T-cell (primary cell): ENCODE measurements at places on chromosomes 1 and 21.

DNA sequence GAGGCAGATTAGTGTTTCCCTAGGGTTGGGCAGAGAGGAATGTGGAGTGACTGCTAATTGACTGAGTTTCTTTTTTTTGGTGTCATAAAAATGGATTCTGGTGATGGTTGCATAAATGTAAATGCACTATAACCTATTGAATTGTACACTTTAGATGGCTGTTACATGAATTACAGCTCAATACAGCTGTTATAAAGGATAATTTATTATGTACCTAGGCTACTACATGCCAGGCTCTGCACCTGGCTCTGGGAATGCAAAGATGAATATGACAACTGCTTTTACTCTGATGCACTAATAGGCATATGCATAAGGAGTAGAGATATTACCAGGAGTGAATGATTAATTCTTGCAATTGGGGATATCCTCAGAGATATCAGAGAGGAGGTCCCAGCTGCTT lies 345.3 kb downstream of the PTBP2 start:
- DNase-seq, result no peak

DNA sequence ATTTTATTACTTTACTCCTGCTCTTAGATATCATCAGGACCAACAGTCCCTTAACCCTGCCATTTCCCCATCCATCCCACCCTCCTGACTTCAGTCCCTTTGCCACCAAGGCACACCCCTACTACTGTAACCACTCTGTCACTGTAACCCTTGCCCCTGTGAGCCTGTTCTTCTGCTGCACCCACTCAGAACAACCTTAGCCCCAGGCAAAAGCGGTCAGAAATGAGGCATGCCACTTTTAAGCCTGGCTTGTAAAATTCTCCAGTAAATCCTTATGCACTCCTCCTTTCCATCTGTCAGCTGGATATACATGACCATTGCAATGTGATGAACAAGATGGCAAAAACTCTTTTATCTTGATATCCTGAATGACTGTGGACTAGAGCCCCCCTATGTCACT lies 555.0 kb upstream of the PLXNA2 start:
- DNase-seq, result no peak

DNA sequence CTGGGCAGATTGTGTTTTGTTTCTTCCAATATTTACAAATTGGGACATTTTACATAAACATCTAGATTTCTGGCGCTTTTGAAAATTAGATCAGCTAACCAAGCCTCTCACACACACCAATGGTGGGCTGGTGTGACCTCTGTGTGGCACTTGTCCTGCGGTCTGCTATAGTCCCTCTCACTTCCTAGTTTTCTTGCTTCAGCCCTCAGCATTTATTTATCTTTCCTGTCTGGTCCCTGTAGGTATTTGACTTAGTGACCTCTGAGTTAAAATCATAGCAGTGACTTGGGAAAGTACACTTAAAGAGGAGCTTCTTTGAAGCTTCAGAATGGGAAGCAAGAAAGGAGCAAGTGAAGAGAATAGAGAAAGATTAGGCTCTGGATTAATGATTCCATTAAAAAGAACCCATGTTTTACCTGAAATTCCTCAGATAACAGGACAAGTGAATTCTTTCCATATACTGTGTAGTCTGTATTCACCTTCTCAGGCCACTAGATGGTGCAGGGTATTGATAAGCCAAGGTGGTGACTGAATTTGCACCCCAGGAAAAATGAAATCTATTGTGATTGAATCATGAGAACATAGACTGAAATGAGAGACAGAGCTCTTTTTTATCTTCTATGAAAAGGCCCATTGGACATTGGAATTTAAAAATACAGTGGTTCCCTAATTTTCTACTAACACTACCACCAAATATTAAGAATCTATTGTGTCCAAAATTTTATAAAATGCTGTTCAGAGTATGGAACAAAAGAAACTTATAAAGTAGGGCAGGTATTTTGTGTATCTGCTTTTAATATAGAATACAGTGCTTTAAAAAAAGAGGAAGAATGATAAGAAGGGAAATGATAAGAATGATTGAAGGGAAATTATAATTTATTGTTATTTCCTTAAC lies 7.1 kb upstream of the DIPK1A start:
- peak; percentile 35 for DNase-seq

DNA sequence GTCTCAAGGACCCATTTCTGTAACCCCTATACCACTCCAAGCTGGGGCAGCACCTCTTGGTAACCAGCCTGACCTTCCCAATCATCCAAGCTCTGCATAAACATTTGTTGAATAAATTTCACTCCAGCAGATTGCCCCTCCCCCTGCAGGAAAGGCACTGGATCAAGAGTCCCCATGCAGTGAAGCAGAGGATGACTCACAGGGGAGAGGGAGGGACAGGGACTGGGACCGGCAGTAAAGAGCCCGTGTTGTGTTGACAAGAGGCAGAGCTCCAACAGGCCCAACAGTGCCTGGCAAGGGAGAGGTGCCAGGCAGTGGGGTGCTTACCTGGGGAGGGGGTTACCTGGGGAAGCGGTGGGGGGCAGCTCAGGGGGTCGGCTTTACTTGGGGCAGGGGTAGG lies 32.3 kb downstream of the SLC9A1 start:
- DNase-seq, result no peak

DNA sequence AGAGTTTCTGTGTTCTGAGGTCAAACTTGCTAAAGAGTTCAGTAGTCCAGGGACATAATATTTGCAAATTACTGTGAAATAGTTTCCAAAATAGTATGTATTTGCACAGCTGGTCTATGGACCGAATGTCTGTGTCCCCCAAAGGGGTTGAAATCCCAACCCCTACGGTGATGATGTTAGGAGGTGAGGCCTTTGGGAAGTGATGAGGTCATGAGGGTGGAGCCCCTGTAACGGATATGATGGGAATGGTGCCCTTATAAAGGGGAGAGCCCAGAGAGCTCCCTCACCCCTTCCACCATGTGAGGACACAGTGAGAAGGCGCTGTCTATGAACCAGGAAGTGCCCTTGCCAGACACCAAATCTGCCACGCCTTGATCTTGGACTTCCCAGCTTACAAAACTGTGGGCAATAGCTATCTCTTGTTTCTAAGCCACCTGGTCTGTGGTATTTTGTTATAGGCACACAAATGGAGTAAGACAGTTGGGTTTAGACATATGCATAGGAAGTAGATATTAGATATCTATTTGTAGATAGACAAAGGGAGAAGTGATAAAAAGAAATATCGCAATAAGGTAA lies 21.7 kb downstream of the RNF187 start:
- no peak for DNase-seq

- DNase-seq, result no peak
Observed at GRCh38 chr1:208855403-208855802, 611.2 kb upstream of the PLXNA2 start.

GRCh38 chr1:98964198-98964597 lies 40.5 kb downstream of the PLPPR5 start:
- no peak for DNase-seq

GRCh38 chr1:202562444-202563060 lies 147.7 kb downstream of the SYT2 start:
- no peak for DNase-seq

DNA sequence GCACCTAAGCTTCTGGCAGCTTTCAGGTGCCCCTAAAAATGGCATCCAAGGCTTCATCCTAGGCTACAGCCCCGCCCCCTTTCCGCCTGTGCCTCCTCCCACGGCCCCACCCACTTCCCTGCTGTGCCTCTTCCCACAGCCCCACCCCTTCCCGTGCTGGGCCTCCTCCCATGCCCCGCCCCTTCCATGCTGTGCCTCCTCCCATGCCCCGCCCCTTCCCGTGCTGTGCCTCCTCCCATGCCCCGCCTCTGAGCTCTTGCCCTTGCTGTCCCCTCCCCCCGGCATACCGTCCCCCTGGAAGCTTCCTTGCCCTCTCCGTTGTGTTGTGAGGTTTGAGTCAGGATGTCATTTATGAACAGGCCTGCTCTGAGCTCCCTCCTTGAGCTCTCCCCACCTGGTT lies 228.5 kb upstream of the AJAP1 start:
- DNase-seq, result no peak
